AG09309 (cell line): ENCODE measurements at places on chromosomes 12 and 14.

DNA sequence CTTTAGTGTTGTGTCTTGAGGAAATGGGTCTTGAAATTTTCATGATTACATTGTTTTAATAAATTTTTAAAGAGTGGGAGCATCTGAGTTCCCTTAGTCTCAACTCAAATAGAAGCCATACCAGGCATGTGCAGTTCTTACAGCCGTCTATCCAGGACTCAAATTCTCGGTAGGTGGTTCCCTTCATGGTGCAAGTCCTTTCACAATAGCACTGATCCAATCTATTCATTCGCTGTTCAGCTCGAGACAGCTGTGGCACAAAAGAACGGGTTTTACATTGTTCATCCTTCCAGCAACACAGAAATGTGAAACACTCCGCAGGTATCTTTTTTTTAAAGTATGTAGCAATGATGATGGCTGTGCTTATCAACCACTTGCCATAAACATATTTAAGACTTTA, 100.2 kb downstream of the NELL2 start:
- DNase-seq: no peak

- DNase-seq: no peak
These were observed 5.5 kb downstream of the NKX2-1 start for GRCh38 chr14:36514278-36515104.

DNA sequence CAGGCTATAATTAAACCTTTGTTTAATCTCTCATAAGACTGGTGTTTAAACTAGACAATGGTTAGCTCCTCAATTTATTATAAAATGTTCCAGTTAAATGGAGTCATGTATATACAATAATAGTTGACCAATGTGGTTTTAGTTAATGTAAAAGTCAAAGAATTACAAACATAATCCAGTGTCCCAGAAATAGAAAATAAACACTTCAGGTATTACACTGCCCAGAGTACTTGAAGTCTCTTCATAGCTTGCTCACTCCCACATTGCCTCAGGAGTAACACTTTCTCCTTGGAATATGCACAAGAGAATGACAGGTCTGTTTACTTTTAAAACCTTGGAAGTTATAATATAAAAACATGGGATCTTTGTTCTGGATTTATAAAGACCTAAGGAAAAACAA, 60.5 kb downstream of the SLC38A1 start:
- no peak for DNase-seq

DNA sequence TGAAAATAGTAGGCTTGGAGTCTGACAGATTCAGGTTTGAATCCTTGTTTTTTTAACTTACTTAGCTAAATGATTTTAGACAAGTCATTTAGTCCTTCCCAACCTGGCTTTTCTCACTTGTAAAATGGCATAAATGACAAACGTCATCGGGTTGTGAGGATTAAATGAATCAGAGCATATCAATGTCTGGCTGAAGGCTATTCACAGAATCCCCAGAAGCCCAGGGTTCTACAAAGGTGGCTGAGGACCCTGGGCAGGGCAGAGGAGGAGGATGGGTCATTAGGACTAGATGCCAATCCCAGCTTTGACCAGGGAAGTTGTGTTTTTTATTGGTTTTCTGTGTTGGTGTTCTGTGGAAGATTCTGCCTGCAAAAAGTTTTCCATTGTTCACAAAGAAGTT, 7.6 kb upstream of the PTPRB start:
- no peak for DNase-seq

GRCh38 chr12:54723379-54724256, 75.5 kb upstream of the DCD start:
- DNase-seq: no peak

- DNase-seq: no peak
These were observed 5.5 kb upstream of the CELA1 start for GRCh38 chr12:51351913-51352532.

DNA sequence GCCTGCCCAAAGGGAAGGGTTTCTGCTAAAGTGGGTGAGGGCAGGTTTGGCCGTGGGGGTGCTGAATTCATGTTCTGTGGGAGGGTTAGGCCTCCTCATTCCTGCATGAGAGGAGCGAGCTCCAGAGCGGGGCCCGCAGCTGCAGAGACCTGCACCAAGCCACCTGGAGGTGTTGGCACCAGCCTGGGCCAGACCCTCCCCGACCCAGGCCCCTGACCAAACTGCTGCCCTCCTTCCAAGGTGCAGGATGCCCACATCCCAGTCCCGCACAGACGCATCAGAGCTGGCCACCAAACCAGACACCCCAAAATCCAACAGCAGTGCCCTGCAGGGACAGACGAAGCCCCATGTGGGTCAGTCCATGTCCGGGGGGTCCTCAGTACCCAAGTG, 10.6 kb downstream of the ADSS1 start:
- DNase-seq: no peak

DNA sequence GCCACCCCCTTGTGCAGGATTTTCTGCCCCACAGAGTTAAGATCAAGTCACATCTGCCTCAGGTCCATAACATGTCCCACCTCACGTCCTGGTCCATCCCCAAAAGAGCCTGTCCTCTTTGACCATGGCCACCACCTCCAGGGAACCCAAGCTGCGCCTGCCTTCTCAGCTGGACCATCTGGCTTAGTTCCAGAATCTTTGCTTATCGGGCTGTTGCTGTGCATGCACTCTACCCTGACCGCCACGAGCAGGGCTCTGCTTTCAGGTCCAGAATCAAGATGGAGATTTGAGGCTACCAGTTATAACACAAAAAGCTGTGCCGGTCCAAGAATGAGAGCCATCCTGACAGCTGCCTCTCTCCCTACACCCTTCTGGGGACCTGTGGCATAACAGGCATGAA, 326.7 kb downstream of the DPF3 start:
- DNase-seq: no peak

- no peak for DNase-seq
These were observed 355.5 kb downstream of the SNAPC1 start for GRCh38 chr14:62117751-62118105.

- no peak for DNase-seq
These were observed 2.1 kb upstream of the USP44 start for GRCh38 chr12:95553197-95553943.

DNA sequence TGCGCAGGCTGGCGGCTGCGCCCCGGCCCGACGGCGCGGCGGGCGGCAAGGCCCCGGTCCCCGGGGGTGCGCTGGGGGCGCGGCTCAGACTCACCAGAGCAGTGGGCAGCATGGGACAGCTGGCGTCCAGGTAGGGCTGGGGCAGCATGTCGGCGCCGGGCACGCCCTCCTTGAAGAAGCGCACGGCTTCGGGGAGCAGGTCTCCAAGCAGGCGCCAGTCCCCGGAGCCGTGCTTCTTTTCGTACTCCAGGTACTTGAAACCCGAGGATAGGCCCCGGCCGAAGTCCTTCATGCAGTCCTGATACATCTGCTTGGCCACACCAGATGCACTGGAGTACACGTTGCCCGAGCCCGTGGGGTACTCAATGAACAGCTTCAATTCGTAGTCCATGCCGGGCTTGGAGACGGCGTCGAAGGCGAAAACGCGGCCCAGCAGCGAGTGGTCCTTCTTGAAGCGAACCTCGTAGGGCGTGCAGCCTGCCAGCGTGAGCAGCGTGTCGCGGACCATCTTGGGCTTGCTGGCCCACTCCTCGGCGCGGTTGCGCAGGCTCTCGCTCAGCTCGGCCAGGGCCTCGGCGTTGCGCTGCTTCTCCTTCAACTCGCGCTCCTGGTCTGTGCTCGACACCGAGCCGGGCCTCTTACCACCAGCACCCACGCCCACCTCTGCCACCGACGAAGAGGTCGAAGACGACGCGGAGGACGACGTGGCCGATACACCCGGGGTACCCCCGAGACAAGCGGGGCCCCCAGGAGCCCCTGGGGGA, 2.2 kb downstream of the IRF2BPL start:
- DNase-seq: no peak

- no peak for DNase-seq
These were observed 532.2 kb upstream of the MIS18BP1 start for GRCh38 chr14:45785240-45785639.

GRCh38 chr14:93880021-93880820, 46.9 kb upstream of the FAM181A start:
- peak; percentile 24 for DNase-seq

- DNase-seq: no peak
These were observed 85.1 kb downstream of the DRAM1 start for GRCh38 chr12:101962486-101962885.

DNA sequence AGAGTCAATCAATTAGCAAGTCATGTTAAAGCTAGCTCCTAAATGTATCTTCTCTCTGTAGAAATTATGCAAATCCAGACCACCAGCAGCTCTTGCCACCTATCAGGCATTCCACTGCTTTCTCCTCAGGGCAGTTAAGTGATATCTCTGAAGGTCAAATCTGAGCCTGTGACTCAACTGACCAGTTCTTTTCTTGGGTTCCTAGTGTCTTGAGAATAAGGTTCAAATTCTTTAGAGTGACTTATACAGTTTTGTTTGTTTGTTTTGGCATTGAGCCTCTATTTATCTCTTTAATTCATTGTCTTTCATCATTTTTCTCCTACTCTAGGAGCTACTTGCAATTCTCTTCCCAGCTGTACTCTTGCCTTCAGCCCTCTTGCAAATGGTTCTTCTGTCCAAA, 2.5 kb upstream of the LRIG3 start:
- peak; percentile 21 for DNase-seq

GRCh38 chr14:56133547-56133946, 15.3 kb downstream of the PELI2 start:
- no peak for DNase-seq

GRCh38 chr14:56181681-56182085, 63.5 kb downstream of the PELI2 start:
- DNase-seq: no peak

- DNase-seq: no peak
These were observed 260.8 kb upstream of the CCDC196 start for GRCh38 chr14:66225337-66225736.

DNA sequence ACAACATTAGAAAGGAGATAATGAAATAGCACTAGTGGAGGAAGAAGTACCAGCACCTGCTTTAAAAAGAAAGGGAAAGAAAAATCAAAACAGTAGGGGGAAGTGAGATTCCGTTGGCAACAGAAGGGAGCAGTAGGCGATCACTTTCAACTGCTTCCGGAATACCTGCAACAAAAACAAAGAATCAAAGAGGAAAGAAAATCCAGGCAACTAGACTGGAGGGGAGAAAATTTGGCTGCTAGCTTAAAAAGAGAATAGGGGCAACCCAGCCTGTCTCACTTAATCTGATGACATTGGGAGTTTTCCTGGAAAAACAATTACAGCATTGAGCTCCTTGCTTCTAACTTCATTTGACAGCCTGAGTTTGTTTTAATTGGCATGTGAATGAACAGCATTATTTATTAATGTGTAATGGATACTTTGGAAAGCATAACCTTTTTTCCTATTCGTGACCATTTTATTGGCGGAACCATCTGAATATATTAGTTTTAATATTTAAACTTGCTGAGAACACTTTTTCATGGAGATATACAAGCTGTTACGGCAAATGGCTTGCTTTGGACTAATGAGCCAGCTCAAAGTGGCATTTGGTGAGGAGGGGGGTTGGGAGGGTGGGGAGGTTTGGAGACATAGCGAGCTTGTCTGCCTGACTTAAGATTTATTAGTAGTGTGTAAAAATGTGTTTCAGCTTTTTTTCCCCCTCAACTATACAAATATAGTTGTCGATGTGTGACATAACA, 2.5 kb upstream of the DACT1 start:
- DNase-seq: no peak

- DNase-seq: no peak
These were observed 16.4 kb upstream of the VWF start for GRCh38 chr12:6140651-6141447.
